ENCODE measurements at places on chromosomes 4 and X. TPM values are rescaled to one million over a fixed set of nuclear protein-coding genes. Genes with fewer than 3 reads are reported as not detected.

The PHEX gene
- total RNA-seq, result 0.29 TPM

The FAT4 gene
- 2.6 TPM for total RNA-seq

The IL2RG gene
- 0.54 TPM for total RNA-seq

The GLRA3 gene
- total RNA-seq, result not detected

The AMTN gene
- total RNA-seq, result not detected

The PGAM4 gene
- total RNA-seq, result 0.17 TPM

The RIPPLY1 gene
- total RNA-seq, result 0.08 TPM

The VEGFC gene
- total RNA-seq, result 15.7 TPM

The MAGEA9B gene
- total RNA-seq, result 0.07 TPM

The MAP9 gene
- 4.7 TPM for total RNA-seq

The LRAT gene
- 0.07 TPM for total RNA-seq

The GABRQ gene
- total RNA-seq, result 0.27 TPM

The STOX2 gene
- 4.1 TPM for total RNA-seq

The MMRN1 gene
- total RNA-seq, result not detected

The DRD5 gene
- not detected for total RNA-seq

The GABRG1 gene
- total RNA-seq, result not detected

The OPN1MW gene
- not detected for total RNA-seq

The BEND2 gene
- total RNA-seq, result not detected

The CPLX1 gene
- total RNA-seq, result 0.55 TPM

The LONRF3 gene
- total RNA-seq, result 3.2 TPM

Data from A549 treated with DMSO at 1 μM for 4 hours (cell line).